AML-193 (cell line): ENCODE measurements at places on chromosomes 7 and 10.

GRCh38 chr7:108802650-108803049, 233.0 kb downstream of the DNAJB9 start:
- no peak for DNase-seq

- no peak for DNase-seq
These were observed 28.2 kb downstream of the SKIDA1 start for GRCh38 chr10:21497177-21497807.

- no peak for DNase-seq
These were observed 71.9 kb upstream of the TNS3 start for GRCh38 chr7:47653550-47654411.

GRCh38 chr10:72930276-72930675, 24.3 kb downstream of the PLA2G12B start:
- DNase-seq, result no peak

DNA sequence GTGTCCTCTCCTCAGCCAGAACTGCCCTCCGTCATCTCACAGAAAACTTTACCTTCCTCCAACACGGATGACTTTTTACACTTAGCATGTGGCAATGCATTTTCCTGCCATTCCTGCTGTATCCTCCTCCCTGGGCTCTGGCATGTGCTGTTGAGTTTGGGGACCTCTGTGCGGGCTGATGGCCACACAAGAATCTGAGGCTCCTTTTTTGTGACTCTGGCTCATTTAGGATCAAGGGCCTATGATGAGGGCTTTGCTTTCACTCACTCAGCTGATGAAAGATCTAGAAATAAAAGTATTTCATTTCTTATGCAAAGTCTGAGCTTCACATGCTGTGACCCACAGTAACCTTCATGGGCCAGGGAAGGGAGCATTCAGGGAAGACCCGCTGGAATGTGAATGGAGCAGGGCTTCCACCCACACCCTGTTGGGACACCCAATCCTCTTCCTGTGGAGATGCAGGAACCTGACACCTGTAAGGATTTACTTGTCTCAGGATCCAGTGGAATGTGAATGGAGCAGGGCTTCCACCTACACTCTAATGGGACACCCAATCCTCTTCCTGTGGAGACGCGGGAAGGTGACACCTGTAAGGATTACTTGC, 500.3 kb upstream of the MKI67 start:
- no peak for DNase-seq

DNA sequence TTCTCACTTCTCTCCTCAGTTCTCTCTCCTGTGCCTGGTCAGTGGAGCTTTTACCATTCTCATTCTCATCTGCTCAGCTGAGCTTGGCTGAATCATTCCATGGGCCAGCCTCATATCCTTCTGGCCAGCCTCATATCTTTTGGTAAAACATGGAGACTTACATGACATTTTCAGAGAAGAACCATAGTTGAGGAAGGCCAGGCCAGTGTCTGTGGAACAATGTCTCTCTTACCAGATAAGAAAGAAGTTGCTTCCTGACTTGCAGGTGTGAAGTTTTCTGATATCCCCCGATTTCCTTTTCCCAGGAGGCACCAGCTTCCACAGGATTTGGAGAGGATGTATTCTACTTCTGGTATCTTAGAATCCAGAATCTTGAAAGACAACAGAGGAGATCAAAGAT, 24.7 kb downstream of the ST7 start:
- DNase-seq, result no peak

DNA sequence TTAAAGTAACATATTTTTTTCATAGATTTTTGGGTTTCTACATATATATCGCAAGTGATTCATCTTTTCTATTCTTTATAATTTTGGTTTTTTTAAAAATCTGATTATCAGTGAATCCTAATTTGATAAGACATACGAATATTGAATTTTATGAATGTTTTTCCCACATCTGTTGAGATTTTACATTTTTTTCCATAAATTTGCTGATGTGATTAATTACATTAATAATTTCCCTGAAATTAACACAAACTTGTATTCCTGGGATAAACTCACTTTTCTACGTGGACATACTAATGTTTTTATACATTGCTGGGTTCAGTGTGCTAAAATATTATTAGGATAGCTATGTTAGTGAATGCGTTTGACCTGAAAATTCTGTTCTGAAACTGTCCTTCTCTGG, 26.1 kb downstream of the DMTF1 start:
- no peak for DNase-seq

DNA sequence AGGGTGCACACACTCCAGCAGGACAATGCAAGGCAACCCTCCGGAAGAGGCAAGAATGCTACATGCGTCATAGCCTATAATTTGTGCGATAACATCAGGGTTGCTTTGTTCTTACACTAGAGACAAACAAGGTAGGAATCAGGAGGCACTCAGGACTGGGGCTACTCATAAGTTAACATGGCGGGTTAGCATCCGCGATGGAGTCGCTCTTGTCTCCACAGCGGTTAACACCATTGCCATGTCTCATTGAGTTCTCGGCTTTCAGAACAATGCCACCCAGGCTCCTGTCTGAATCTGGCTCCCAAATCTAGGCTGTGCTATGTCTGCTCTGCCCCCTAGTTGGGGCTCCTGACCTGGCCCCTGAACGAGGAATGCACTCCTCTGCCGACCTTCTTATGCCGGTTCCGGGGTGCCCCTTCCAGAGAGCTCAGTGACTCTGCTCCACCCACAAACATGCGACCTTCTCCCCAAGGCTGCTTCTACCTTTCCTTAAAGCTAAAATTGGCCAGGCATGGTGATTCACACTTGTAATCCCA, 24.9 kb upstream of the SLF2 start:
- no peak for DNase-seq

DNA sequence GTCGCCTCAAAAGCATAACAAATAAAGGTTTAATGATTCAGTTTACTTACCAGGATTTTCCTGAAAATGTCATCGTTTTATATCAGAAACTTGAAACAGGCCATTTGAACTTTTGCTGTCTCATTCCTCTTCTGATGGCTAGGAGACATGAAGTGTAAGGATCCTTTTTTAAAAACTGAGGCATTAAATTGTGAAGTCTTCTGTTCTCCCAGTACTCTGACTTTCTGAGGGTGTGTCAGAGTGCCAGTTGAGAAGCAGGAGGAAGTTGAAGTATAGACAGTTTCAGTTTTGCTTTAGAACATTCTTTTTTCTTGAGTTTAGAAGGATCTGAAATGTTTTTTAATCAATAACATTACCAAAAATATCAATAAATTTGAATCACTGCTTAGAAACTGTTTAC, at the start of gene SAMD9L:
Gene SAMD9L, minus strand, starts transcription at position 242 of the 400 bp plus-strand sequence. CDS start 12,414 bp downstream, outside the sequence.
- peak; percentile 32 for DNase-seq

- DNase-seq, result no peak
These were observed 6.2 kb upstream of the CREB3L2 start for GRCh38 chr7:138008019-138008587.

GRCh38 chr10:69818676-69819239, 17.1 kb downstream of the COL13A1 start:
- no peak for DNase-seq
